ENCODE measurements at places on chromosomes 1 and 21.

DNA sequence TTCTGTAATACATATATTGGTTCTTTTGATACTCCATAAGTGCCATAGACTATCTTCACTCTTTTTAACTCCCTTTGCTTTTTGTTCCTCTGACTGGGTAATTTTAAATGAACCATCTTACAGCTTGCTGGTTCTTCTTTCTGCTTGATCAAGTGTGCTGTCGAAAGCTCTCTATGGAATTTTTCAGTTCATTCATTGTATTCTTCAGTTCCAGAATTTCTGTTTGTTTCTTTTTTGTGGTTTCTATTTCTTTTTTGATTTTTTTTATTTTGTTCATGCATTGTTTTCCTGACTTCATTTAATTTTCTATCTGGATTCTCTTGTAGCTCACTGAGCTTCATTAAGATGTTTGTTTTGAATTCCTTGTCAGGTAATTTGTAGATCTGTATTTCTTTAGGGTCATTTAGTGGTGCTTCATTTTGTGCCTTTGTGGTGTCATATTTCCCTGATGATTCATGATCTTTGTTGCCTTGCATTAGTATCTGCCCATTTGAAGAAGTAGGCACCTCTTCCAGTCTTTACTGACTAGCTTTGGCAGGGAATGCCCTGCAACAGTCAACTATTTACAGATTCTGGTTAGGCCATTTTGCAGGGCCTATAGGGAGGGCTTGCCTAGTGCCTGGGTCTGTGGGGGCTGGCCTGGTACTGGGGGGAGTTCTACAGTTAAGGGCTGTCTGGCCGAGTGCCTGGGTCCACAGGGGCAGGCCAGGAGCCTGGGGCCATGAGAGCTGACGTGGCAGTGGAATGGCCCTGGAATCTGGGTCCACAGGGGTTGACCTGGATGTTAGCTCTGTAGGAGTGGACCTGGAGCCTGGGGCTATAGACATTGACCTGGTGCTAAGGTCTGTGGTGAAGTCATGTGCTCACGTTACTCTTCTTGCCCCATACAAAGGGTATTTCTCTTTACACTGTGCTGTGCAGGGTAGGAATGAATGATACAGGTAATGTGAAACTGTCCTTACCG lies 89.7 kb downstream of the MAGI3 start:
- DNase-seq = no peak

- DNase-seq = no peak
Measured at GRCh38 chr1:162530988-162531319, 30.6 kb upstream of the UAP1 start.

- peak; percentile 15 for DNase-seq
Measured at GRCh38 chr1:167095368-167095767, 1.5 kb downstream of the STYXL2 start.

DNA sequence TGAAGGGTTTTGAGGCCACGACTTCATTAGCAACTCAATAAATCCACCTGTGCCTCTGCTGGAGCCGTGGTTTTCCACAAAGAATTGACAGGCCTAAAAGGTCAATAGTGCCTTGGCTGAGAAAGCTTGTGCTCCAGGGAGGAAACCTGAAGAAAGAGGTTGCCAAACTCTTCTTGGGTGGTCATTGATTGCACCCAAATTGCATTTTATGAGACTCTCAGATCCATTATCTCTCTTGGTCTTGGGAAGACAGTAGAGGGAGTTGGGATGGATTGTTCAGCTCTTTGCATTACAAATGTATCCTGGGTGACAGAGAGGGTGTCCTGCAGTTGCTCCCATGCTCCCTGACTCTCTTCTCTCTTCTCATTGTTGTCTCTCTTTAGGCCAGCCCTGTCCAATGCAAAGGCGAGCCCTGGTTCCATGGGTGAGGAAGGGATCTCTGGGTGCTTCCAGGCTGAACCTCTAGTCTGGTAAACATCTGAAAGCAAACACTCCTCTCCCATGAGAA lies 46.1 kb upstream of the HTR1D start:
- DNase-seq = no peak

DNA sequence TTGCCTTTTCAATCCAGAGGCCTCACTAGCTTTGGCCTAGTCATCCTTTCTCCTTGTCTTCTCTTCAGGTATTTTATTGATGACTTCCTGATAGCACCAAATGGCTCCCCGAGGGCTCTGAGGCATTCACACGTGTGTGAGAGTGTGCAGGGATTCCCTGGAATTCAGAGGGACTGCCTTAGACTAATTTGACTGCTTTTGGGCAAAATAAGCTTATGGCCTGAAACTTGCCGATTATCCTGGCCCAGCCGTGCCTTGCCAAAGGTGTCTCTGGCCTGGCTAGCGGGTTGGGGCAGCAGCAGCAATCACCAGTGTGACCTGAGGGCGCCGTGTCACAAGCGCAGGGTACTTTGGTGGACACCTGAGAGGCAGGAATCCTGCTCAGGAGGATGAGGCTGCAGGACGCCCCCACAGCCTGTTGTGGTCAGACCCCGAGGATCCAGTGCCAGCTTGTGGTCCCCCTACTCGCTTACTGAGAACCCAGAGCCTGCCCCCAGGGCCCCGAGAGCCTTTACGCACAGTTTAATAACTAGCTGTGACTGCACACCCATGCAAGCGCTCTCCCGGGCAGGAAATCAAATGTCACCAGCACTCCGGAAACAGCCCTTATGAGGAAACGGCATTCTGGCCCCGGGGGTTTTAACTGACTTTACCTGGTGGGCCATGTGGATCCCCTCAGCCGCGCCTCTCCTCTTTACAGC lies 62.8 kb upstream of the PDE9A start:
- DNase-seq = no peak

DNA sequence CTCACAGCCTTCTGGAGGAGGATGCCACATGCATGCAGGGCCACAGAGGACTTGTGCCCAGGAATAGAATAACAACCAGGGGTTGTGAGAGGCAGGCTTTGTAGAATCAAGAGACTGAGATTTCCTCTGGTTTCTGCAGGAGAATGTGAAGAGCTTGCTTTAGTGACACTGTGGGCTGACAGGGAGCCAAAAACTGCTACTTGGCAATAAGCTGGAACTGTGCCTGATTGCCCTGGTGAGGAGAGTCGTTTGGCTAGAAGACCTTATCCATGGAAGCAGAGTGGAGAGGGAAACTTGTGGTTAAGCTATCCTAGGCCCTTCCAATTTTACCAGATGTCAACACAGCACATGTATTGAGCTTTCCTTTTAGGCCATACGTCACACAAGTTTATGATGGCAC lies 902.1 kb downstream of the MRPL39 start:
- DNase-seq = no peak

GRCh38 chr1:231803353-231803752 lies 176.8 kb downstream of the DISC1 start:
- peak; percentile 60 for DNase-seq

DNA sequence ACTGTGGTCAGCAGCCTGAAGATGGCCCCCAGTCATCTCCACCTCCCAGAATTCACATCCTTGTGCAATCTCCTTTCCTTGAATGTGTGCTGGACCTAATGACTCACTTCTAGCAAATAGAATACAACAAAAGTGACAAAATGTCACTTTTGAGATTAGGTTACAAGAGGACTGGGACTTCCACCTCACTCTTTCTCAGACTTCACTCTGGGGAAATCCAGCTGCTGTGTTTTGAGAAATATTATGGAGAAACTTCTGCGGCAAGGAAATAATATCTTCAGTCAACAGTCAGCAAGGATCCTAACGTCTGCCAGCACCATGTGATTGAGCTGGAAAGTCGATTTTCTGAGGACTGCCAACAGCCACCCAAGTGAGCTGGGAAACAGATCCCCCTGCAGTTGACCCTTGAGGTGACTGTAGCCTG lies 70.5 kb upstream of the GADD45A start:
- DNase-seq = peak; percentile 70

GRCh38 chr1:162861101-162861500 lies at the start of gene CCDC190:
CCDC190 (minus strand) TSS chr1:162861175; CDS start chr1:162859646, 1,529 bp downstream.
- DNase-seq = no peak

GRCh38 chr1:175839779-175840669 lies 96.6 kb upstream of the TNR start:
- no peak for DNase-seq

- DNase-seq = no peak
Measured at GRCh38 chr1:92883297-92883696, 51.5 kb downstream of the RPL5 start.

DNA sequence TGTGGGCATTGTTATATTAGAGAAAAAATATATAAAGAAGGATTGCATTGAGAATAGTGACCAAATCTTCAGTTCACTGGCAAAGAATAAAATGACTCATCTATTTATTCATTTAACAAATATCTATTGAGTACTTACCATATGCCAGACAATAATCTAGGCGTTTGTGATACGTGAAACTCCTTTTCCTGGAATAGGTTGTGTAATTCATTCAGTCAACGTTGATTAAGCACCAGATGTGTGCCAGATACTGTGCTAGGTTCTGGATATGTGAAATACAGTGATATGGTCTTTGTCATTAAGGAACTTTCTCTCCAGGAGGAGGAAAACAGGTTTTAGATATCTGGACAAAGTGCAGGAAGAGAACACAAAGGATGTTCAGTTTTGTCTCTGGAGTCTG lies 344.5 kb downstream of the RWDD3 start:
- no peak for DNase-seq

DNA sequence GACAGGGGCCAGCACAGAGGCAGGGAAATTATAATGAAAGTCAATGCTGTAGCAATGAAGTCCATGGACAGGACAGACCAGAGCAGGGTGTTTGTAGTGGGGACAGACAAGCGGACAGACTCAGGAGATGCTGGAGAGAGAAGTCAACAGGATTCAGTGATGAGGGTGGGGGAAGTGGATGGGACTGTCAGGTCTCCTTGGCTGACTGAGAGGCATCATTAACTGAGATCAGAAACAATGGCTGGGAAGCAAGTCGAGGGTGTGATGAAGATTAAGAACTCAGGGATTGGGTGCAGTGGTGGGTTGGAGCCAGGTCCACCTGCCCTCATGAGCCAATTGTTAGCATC lies 25.5 kb downstream of the CD58 start:
- no peak for DNase-seq

GRCh38 chr1:229430761-229431283 lies 3.1 kb downstream of the ACTA1 start:
- peak; percentile 71 for DNase-seq

DNA sequence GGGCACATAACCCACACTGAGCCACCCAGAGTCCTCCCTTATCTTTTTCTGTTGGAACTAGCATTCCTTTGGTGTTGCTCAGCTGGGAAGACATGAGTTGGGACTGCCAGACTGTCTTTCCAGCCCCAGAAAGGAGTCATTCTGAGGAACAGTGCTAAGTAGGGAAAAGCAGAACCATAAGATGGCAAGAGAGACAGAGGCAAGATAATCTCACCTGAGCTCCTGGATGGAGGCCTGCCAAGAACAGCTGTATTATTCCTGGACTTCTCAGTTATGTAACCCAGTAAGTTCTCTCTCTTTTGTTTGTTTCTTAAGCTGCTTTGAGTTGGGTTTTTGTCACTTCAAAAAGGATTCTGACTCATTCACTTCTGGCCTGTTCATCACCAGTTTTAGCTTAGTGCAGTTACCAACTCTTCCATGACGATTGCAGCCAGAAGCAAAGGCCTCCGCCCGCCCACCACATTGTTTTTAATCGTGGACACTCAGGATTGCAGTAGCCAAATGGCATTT lies 134.4 kb downstream of the OMA1 start:
- DNase-seq = peak; percentile 25

DNA sequence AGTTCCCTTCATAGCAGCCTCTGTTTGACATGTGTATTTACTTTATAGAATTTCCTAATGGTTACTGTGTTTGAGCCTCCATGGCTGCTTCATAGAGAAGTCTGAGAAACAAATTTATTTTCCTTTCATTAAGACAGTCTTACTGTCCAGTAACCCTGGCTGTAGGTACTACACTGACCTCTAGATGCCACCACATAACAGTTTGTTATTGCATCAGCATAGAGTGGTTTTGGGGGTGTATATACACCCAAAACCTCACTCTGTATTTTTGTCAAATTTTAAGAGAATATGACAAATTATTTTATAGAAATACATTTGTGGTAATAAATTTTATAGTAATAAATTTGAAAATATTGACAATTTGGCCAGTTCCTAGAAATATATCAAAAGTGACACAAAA lies 57.3 kb downstream of the OBSCN start:
- no peak for DNase-seq

All from suppressor macrophage treated with lipopolysaccharide for 1 hour (primary cell).